ENCODE measurements at places on chromosomes 7 and 10.

GRCh38 chr10:85792533-85792858, 574.1 kb downstream of the GRID1 start:
- DNase-seq: no peak

GRCh38 chr10:94005050-94005449, 11.3 kb downstream of the PLCE1 start:
- no peak for DNase-seq

DNA sequence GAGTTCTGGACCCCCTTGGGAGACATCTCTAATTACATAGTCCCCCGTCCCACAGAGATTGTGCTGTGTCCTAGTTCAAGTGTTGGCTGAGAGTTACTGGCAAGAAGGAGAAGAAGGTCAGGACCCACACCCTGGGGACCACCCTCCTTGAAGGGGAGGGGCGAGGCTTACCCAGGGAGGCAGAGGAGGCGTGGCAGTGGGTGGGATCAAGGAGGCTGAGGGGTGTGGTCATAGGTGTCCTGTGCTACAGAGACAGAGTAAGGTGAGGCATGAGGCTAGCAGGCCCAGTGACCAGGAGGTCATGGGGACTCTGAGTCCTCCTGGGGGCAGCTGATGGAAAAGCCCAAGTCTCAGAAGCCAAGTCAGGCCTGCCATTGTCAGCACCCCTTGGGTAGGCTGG, 29.4 kb upstream of the ADCYAP1R1 start:
- DNase-seq: no peak

DNA sequence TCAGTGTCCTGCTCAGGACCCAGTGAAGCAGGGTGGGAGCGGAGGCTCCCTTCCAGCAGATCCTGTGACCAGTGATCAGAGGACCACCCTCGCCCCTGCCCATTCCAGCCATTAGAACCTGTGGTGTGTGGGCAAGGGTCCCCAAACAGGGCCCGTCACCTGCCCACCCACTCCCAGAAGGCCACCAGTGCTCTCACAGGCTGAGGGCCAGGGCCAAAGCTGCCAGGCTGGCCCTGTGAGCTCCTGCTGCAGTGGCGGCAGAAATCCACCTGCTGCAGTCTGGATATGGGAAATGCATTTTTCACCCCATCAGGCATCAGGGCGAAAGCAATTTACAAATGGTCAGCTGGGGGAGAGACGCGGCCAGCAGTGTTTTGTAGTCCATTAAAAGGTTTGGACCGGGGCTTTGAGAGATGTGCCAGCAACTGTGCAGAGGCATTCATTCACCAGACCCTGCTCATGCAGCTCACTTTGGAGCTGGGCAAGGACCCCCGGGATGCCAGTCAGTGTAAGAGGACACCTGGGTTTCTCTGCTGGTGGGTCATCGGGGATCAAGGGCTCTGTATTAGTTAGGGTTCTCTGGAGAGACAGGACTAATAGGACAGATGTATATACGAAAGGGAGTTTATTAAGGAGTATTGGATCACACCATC, 75.2 kb upstream of the PRLHR start:
- no peak for DNase-seq

- DNase-seq: no peak
Observed at GRCh38 chr10:77325233-77325537, 312.4 kb downstream of the KCNMA1 start.

DNA sequence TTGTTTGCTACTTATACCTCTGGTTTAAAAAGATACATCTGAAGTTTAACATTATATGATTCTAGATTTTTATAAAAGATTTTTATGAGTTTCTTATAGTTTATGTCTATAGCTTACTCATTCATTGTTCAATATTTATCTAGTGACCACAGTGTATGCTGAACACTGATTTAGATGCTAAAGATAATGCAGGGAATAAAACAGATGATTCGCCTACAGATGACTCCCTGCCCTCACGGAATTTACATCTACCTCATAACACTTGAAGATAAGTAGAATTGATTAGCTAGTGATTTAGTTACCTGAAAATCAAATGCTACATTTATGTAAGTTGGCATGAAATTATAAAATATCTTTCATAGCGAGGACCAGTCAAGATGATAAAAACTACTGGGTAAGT, 105.8 kb downstream of the HIPK2 start:
- no peak for DNase-seq

All from SW480 (cell line).